ENCODE measurements at places on chromosomes 7 and 10.

- no peak for DNase-seq
These were observed 26.5 kb upstream of the CHST15 start for GRCh38 chr10:124119946-124120345.

DNA sequence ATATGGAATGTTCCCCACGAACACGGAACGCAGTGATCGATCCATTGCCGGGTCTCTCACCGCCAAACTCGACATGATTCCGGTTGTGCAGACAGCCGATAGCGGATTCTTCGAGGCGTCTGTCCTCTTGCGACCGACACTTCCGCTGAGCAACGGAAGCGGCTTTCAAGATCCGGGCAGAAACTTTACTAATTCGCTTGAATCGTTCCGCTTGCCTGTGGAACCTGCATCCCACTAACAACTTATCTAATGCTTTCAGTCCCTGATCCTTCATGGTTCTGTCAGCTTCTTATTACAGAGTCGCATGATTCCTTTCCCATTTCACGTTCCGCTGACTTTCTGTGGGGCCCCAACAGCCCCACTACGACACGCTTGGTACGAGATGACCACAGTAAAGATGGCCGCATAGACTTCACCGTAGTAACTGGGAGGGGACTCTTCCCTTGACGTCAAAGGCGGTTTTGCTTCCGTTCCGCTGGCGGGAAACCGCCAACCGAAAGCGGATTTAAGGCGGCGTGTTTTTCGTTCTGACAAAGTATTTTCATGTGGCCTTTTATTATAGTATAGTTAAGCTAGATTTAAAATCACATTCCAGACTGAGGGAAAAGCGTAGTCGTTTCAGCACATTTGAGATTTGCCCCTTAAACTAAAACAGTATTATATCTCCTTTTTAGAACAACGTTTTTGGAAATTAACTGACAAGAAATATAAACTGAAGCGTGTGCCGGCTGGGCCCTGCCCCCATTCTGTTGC is at the start of gene CSTF2T:
CSTF2T (minus strand) TSS at position 121 of the 753 bp plus-strand sequence; CDS start at position 75, 46 bp downstream.
- DNase-seq: peak; percentile 50

- DNase-seq: no peak
These were observed 9.4 kb upstream of the NRG3 start for GRCh38 chr10:81865581-81865980.

GRCh38 chr7:64602518-64602917 is 39.6 kb upstream of the ZNF680 start:
- no peak for DNase-seq

DNA sequence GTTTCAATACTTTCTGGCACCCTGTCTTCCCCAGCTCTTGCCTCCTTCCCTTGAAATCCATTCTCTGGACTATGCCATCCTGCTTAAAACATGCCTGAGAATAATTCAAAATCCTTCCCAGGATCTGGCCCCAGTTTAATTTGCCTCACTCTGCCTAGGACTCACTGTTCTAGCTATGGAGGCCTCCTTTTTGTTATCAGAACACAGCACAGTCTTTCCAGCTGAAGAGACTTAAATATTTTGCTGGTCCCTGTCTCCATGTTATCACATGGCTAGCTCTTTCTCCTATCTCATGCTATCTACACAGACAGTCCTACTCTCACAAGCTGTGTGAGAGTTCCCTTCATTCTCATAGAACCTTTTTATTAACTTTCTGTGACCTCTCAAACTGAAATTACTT is 194.8 kb downstream of the RNLS start:
- no peak for DNase-seq

DNA sequence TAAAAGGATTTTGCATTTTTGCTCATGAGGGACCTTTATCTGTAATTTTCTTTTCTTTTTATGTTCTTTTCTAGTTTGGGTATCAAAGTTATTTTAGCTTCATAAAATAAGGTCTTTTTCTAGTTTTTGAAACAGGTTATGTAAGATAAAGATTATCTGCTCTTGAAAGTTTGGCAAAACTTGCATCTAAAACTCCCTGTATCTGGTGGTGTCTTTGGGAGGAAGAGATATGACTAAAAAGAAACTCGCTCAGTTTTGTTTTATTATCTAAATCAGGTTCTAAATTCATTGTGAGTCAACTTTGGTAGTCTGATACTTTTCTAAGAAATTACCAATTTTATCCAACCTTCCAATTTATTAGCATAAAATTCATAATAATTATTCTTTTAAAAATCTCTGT is 55.1 kb downstream of the VCL start:
- no peak for DNase-seq

DNA sequence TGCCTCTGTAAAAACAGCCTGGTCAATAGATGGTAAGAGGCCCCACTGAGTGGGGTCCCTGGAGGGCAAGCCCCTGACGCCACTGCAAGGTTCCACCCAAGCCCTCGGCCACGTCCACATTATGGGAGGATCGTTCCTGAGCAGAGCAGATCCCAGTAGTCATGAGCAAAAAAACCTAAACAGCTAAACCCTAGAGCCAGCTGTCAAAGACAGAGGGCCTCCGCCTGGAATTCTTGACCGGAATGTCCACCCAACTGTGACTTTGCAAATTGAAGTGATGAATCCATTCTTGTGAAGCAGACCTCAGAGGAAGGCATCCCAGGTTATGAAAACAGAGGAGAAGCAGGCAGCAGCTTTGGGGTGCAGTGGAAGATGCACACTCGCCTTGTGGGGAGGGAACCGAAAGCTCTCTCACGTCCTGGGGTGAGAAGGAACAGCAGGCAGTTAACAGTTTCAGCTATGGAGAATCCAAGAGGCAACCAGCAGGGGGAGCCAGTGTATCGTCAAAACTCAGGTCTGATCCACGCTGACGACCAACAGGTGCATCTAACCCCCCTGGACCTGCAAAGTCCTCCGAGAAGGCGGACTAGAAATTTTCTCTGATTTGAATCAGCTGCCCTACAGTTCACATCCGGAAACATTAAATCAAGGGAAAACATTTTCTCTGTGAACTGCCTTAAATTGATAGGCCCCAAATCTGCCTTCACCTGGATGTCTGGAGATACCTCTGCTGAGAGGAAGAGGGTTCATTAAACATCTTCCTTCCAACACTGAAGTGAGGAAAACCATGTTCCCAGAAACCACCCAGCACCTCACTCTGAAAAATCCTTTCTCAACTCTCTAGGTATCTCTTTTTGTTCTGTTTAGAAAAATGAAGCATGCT is 139.1 kb upstream of the PFKP start:
- DNase-seq: no peak

DNA sequence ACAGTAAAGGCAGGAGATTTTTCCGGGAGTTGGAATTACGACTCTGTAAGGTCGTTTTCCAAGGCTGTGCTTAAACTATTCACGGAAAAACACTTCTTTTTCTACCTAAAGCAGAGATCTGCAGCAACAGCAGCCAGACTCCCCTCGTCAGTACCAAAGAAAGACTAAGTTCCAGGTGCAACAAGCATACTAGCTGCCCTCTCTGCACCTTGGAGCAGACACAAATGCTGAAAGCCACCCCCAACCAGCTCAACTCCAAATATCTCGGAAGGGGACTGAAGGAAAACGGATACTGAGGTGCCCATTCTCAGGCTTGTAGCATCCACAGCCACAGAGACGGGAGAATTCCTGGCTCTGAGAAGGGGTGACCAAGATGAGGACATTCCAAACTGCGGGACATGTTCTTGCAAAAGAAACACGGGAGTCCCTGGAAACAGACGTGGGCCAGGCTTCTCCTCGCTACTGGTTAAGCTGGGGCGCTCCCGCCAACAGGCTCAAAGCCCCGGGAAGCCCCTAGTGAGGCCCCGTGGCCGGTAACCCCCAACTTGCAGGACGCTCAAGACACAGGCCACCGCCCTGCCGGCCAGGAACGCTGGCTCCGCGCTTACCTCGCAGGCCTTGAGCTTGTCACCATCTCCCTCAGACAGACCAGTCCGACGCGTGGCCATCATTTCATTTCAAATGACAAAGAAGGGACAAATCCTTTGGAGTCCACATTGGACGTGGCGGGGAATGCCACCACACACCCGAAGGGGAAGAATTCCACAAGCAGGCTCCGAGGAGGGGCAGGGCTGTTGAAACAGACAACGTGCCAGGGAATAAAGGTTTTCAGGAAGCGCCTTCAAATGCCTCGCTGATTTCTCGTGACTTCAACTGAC is 2.2 kb downstream of the ARHGAP21 start:
- peak; percentile 14 for DNase-seq

GRCh38 chr7:33562996-33563395 is 342.3 kb upstream of the BMPER start:
- DNase-seq: no peak

DNA sequence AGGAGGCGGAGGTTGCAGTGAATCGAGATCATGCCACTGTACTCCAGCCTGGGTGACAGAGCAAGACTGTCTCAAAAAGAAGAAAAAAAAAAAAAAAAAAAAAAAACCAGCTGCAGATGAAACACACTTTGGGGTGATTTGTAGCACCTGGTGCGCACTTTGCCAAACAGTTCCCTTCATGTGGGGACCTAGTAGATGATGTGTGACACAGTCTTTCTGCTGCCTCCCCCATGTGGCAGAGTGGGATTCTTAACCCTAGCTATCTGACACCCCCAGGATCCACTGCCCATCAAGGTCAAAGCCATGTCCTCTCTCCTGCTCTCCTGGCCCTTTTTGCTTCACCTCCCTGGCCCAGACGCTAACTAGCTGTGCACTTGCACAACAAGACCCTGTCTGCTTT is 52.1 kb upstream of the PDZD8 start:
- DNase-seq: no peak

DNA sequence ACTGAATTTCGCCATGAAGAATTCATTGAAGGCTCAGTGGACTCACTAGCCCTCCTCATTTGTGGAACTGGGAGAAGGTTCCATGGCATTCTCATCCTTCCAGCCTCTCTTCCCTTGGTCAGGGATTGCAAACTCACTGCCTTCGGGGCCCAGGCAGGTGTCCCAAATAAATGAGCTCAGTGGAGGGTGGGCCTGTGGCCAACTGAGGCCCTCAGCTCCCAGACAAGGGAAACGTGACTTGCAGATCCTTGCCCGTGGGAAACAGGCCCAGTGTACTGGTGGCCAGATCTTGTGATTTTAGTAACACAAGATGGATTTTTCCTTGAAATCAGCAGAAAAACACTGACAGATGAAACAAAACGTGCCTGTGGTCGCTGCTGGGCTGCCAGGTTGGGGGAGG is 168.7 kb upstream of the CTBP2 start:
- DNase-seq: no peak

- DNase-seq: no peak
These were observed 45.1 kb downstream of the CAMK1D start for GRCh38 chr10:12394241-12395033.

DNA sequence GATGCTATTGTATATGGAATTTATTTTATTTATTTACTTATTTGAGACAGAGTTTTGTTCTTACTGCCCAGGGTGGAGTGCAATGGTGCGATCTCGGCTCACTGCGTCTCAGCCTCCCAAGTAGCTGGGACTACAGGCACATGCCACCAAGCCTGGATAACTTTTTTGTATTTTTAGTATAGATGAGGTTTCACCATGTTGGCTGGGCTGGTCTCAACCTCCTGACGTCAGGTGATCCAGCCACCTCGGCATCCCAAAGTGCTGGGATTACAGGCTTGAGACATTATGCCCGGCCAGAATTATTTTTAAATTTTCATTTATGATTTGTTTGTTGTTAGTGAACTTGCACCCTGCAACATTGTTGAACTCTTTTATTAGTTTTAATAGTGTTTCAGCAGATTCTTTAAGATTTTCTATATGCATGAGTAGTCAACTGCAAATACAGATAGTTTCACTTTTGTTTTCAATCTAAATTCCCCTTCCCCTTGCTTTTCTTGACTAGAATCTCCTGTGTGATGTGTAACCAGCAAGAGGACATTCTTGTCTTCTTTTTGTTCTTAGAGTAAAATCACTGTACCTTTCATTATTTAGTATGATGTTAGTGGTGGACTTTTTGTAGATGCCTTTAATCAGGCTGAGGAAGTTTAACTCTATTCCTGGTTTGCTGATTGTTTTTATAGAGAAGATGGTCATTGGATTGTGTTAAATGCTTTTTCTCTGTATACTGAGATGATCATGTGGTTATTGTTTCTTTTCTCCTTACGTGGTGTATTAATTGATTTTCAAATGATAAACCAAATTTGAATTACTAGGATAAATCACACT is 27.8 kb downstream of the ZNF33A start:
- no peak for DNase-seq

DNA sequence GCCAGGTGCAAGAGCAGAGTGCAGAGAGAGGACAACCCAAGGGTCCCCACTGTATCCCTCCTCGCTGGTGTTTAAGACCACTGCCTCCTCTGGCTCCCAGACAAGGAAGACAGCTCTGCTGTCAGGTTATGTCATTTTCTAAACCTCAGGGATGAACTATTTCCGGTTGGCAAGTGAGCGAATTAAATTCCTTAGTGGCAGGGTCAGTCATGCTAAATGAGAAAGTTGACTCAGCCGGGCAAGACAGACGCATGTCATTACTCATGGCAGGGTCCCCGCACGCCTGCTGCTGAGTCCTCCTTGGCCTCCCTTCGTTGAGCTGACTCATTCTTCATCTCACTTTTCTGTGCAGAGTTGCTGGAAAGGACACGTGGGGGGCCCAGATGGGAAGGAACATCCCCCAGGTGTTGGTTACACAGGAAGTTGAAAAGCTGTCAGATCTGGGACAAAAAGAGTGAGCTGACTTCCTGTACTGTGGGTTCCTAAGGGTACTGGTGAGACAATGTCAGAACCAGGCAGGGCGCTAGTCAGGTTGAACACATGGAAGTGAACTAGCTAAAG is 47.1 kb upstream of the UCN3 start:
- peak; percentile 10 for DNase-seq

GRCh38 chr10:14356921-14357320 is 26.2 kb upstream of the FRMD4A start:
- no peak for DNase-seq

GRCh38 chr7:116924741-116925140 is 28.6 kb upstream of the ST7 start:
- DNase-seq: no peak

DNA sequence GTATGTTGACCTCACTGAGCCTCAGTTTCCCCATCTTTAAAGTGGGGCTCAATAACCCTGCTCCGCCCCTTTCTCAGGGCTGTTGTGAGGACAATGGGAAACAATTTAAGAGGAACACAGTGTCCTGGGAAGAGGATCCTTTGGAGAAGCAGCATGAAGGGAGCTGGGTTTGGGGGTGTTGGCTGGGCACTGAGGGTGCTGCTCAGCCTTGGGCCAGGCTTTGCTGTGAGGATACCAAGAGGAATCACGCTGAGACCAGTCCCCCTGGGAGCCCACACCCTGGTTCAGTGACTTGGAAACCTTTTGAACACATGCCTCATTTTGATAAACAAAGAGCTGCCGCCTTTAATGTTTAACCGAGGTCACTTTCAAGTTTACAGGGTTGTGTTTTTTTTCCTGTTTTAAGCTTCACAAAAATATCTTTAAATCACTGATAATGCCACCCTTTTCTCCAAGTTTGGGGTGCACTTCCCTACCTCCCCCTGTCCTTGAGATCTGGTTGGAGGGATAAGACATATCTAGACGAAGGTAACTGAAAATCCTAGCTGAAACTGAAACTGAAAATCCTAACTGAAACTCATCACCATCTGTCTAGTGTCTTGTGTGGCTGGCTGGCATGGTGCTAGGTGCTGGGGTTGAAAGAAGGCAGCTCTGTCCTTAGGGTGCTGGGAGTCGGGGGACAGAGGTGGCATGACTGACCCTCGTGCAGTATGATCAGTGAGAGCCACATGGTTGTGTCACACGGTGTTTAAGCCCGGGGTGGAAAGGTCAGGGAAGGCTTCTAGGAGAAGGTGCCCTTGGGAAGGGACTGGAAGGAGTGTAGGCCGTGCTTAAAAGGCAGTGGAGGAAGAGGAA is 27.7 kb downstream of the ZNF775 start:
- no peak for DNase-seq

GRCh38 chr10:70779511-70780369 is 5.4 kb downstream of the TBATA start:
- no peak for DNase-seq

- DNase-seq: no peak
These were observed 465 bp upstream of the TRIM24 start for GRCh38 chr7:138459413-138460175.

GRCh38 chr7:149853157-149853556 is 15.0 kb downstream of the ZNF862 start:
- no peak for DNase-seq
